ENCODE measurements at places on chromosomes 3 and 15. TPM values are rescaled to one million over a fixed set of nuclear protein-coding genes. Genes with fewer than 3 reads are reported as not detected.

Gene ARHGAP31
- 9.6 TPM for total RNA-seq

Gene GNB4
- 0.88 TPM for total RNA-seq

Gene OSTN
- not detected for total RNA-seq

Gene ERC2
- not detected for total RNA-seq

Gene ZBED2
- 418 TPM for total RNA-seq

Gene RPS27L
- 143 TPM for total RNA-seq

Gene ABI3BP
- total RNA-seq = not detected
